ENCODE measurements at places on chromosomes 7 and 10.

- DNase-seq, result no peak
These were observed 174.5 kb downstream of the TPST1 start for GRCh38 chr7:66379542-66380160.

GRCh38 chr7:55026867-55027490, 8.2 kb downstream of the EGFR start:
- DNase-seq, result no peak

- peak; percentile 55 for DNase-seq
These were observed 289.3 kb downstream of the PTEN start for GRCh38 chr10:88152728-88153133.

DNA sequence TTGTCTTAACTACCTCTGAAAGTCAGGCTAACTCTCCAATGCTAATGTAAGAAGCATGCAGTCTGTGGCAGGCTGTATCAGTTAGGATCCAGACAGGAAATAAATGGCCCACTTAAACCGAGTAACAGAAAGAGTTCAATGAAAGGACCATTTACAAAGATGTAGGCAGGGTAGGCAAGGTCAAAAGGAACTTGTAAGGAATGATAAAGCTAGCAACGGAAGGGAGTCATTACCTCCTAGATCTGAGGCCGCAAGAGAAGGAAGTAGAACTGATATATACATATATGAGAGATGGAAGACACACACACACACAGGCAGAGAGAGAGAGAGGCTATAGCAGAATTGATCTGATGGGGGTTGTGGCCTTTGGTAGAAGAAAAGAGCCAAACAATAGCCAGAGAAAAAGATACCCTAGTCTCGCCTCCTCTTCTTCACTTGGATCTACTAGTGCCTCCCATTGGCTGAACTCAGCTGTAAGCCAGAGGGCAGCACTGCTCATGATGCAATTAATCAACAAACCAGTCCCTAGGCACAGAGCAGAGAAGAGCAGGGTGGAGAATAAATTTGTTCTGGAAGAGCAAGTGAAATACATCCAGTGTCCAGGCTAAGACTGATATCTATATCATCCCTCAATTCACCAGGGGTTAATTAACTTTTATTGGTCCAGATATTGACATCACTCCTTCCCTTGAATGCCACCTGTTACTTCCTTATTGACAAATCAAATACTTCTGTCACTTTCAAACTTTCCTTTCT, 91.2 kb downstream of the LSMEM1 start:
- DNase-seq, result no peak

DNA sequence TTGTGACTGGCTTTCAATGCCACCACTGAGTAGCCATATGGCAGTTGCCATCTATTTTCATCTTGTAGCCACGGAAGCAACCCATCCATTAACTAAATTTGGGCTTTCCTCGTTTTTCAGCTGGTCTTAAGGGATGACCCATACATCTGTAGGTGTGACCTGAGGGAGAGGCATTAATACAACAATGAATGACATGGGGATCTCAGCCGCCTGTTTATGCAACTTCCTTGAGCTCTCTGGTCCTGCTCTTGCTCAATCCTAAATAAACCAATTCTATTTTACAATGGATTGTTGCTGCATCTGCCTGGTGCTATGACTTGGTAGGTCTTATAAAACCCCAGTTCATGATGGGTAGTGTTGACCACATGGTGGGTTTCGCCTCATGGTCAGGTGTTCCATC, 21.9 kb upstream of the ADAM22 start:
- DNase-seq, result no peak

- DNase-seq, result no peak
These were observed 125.4 kb downstream of the ITIH5 start for GRCh38 chr10:7541137-7542087.

DNA sequence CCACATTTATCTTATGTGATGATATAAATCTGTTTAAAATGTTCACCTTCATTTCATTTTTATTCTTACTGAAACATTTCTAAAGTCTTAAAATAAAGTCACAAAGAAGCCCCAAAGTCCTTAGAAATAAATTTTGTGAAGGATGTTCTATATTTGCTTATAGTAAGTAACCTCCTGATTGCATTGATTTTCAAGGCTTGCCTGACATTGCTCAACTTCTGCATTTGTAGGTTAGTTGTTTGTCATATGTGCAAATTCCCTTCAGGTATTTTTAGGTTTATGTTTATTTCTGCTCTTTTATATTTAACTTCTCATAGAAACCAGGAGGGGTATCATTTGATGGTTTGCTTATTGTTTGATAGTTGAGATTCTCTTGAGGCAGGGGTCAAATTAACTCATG, 417.8 kb downstream of the ARL4A start:
- DNase-seq, result no peak

- no peak for DNase-seq
These were observed 55.6 kb upstream of the BET1 start for GRCh38 chr7:94059746-94060145.

DNA sequence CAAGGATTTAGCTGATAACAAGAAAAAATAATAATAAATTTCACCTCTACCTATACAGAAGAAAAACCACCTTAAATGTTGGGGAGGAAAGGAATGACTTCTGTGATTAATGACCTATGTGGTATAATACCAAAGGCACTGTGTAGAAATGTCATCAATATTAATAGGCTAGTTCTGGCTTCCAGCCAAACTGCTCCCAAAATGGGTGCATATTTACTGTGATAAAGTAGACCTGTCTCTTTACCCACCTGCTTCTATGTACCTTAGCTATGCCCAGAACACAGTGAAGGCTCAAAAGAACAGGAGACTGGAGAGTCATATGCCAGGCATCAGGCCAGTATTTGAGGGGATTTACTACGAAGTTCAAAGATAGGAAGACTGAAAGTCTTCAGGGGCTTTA, 76.0 kb downstream of the ATE1 start:
- no peak for DNase-seq

DNA sequence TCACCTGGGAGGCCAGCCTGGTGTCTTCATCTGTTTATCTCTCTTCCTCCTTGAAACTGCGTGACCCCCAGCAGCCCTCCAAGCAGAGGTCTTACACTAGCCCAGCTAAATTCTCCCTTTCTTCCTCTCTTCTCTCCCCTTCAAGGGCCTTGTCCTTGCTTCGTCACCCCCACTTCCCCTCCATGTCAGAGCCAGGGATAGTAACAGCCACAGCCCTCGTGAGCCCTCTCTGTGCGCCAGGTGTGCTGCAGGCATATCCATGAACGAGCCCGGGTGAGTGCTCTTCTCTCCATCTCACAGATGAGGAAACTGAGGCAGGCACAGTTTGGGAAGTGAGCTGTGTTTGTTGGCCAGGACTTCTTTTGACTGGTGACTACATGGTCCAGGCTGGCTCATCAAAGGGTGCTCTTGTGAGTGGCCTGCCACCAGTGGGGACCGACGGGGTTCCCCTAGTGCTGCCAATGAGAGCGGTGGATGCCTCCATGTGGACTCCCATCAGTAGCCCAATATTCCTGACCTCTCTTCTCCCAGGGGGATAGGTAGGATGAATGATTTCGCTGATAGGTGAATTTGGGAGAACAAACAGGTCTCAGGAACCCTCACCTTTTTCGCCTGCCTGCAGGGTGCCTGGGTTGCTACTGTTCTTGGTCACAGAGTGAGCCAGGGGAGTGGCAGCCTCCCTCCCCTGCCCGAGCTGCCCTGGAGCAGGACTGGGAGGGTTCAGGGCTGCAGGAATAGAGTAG, 38.1 kb downstream of the ADRA2A start:
- no peak for DNase-seq

DNA sequence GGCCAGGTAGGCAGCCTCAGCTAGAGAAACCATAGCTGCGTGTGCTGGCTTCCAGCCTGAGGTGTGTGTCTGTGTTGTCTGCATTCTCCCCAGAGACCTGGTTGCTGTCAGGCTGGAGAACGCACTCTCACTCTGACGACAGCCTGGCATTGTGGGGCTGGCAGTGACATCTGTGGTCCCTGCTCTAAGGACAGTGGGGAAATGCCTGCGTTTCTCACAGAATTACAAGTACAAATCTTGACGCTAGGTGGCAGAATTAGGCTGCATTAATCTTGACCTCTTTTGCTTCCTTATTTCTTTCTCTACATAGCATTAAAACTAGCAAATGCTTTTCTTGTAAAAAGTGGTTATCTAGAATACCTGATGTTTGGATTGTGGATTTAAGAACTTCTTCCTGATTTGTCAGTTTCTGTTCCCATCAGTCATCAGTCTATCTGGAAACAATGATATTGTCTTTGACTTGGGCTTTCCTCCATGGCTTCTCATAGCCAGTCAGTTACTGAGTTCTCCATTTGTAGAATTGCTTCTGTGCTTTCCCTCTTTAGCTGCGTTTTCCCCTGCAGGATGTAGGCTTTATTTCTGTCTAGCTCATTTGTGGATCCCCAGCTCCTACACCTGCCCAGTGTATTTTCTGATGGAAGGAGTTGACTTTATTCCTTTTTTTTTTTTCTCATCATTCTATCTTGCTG, 86.0 kb downstream of the FANK1 start:
- DNase-seq, result peak; percentile 59

- DNase-seq, result no peak
These were observed 171.1 kb downstream of the GLI3 start for GRCh38 chr7:42065942-42066341.

GRCh38 chr7:41977151-41977651, 259.8 kb downstream of the GLI3 start:
- DNase-seq, result peak; percentile 31

GRCh38 chr7:30474893-30475292, 3.7 kb downstream of the NOD1 start:
- no peak for DNase-seq

DNA sequence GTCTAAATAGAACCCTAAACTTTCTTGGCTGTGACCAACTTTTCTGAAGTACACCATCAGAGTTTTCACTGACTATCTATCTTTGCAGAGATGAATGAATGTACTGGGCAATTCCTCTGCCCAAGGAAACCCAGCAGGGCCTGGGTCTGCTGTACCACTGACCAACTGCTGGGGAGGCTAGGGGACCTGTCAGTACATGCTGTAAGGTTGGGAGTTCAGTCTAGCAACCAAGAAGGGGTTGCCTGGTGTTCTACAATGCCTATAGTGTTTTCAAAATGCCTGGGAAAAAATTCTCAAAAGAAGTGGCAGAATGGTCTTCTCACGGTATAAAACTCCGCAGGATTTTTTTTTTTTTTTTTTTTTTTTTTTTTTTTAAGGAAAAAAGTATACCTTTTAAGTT, 106.3 kb downstream of the NT5C2 start:
- DNase-seq, result no peak

DNA sequence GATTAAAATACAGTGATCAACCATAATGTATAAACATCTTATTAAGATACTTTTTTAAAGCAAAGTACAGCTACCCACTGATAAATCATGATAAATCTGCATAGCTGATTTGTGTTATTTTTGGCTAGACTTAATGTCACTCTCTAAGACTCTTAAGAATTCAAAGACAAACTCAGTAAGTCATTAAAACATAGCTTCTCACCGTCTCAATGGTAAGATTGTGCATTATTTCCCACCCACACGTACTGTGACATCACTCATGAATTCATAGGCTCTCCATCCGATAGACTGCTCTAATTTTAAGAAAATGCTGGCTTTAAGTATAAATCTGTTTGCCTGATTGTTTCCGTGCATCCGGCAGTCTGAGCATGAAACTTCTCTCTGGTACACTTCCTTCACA, 266.1 kb downstream of the GLI3 start:
- no peak for DNase-seq

GRCh38 chr7:25832929-25833328, 319.1 kb upstream of the NFE2L3 start:
- DNase-seq, result no peak

DNA sequence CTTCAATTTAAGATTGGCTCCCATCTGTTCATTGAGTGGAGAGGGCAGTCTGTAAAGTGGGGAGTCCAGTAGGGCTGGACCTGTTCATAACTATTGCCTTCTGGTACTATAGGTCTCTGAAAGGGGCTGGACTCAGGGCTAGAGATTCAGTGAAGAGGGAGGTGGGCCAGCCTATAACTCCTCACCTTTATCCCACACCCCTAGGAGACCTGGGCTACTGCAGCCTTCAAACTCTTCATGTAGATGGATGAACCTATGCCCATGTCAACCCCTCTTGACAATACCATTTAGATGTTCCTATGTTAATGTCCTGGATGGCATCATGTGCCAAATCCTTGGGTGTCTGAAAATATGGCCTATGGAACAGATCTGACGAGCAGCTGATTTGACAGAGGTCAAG, 22.0 kb downstream of the MBL2 start:
- DNase-seq, result no peak

DNA sequence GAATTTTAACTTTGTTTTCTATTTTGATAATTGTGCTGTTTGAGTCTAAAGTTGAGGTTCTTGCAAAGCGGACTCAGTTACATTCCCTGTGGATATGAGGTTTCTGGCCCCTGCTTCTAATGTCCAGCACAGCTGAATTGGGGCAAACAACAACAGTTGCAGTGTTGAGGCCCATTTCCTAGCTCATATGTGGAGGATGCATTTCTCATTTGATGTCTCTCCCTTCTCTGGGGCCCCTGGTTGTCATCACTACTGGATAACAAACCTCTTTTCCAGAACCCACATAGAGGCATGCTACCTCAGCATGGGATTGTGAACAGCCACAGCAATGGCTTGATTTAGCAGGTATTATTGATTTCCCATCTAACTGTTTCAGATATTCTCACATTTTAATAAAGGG, 208.2 kb upstream of the VSTM2A start:
- no peak for DNase-seq

DNA sequence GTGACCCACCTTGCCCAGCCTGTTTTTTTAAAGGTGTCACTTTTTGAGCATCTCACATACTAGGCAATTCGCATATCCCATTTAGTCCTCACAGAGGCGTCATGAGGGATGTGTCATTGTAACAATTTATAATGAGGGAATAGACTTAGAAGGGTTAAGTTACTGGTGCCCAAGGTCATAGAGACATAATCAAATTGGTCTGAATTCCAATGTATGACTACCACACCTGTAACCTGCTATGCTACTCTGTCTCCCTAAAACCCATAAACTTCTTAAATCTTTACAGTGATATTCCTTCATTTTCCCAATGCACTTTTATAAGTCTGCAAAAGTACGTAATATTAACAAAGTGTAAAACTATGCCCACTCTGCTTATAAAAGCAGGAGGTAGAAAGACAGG, 7.1 kb downstream of the ZMYND11 start:
- no peak for DNase-seq

- peak; percentile 24 for DNase-seq
These were observed 1.9 kb downstream of the FOXK1 start for GRCh38 chr7:4683884-4684565.

DNA sequence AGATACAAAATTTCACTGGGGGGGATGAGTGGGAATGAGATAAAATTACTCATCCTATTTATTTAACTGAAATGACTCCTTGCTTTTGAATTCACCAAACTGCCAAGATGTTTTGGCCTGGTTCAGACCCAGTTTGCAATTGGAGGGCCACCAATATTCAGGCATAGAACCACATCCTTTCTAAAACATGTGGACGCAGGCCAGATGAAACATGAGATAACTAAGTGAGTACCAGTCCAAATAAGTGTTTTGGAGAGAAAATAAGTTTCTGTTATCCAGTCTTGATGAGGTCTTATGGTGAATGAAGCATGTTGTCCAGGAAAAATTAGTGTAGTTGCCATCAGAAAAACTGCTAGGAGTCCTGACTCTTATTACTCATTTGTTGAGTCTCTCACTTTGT, 36.3 kb upstream of the PDK4 start:
- DNase-seq, result no peak
